Adrenal gland (tissue), 19 donors: ENCODE measurements at places on chromosomes 5 and 9.

GRCh38 chr9:82604947-82605656 lies 457.8 kb downstream of the RASEF start:
- peak; percentile 66 for DNase-seq

DNA sequence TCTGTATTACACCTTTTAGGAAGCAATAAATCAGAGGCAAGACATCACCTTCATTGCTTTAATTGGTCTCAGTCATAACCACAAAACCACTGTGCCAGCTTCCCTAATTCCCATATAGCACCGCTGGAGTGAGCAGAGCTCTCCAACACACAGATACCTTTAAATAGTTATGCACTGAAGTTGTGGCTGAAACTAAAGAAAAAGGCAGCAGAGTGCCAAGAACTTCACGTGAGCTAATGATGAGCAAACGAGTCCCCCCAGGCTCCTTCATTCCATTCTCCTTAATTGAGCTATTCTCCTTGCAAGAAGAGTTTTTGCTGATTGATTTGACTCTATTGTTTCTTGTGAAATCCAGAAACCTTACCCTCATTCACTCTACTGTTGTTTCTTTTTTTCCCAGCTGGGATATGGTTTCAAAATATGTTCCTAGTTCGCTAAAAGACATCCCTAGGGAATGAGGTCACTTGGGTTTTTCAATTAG lies 501.5 kb downstream of the SPATA31D1 start:
- no peak for DNase-seq

DNA sequence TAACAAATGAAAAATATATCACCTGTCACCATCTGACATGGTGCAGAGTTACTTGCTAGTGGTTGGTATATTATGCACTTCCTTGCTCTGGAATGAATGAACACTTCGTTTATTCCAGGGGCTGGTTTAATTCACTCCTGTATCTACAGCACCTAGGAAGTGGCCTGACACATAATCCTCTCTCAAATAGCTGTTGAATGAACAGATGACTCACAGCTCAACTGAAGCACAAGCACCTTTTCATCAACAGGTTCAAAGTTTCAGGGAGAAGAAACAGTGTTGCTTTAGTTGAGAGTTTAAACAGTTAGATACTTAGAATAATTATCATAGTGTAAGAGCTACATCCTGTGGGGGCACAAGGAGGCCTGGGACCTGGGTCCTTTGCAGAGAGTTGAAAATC lies 135.0 kb upstream of the DAP start:
- no peak for DNase-seq

DNA sequence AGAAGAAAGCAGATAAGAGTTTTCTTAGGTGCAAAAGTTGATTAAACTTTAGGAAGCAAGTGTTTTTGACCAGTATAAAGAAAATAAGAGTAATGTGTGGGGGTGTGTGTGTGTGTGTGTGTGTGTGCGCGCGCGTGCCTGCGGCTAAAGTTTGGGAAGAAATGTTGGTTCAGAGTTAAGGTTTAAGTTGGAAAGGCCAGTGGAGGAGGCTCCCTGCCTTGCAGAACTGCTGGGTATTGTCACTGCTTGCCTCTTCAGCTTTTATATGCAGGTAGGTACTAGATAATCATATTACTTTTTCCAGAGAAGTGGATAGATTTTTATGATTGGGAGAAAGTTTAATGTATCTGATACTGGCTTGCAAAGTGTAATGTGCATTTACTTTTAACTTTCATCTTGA lies 2.0 kb downstream of the PIK3R1 start:
- DNase-seq, result no peak

DNA sequence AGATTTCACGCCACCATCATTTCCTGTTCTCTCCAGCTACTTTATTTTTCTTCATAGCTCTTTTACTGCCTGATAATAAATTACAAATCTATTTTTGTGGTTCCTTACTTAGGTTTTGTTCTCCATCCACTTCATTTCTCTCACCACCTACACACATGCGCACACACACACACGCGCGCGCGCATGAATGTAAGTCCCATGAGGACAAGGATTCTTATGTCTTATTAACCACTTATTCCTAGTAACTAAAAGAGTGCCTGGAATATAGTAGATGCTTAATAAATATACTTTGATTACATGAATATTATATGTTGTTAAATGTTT lies 116.5 kb downstream of the TRPM6 start:
- no peak for DNase-seq

- no peak for DNase-seq
Measured at GRCh38 chr9:108546215-108546614, 309.6 kb downstream of the ACTL7B start.

- DNase-seq, result no peak
Measured at GRCh38 chr5:123089914-123090660, 1.0 kb downstream of the PRDM6 start.

GRCh38 chr5:83577036-83577636 lies 105.6 kb downstream of the VCAN start:
- peak; percentile 59 for DNase-seq

DNA sequence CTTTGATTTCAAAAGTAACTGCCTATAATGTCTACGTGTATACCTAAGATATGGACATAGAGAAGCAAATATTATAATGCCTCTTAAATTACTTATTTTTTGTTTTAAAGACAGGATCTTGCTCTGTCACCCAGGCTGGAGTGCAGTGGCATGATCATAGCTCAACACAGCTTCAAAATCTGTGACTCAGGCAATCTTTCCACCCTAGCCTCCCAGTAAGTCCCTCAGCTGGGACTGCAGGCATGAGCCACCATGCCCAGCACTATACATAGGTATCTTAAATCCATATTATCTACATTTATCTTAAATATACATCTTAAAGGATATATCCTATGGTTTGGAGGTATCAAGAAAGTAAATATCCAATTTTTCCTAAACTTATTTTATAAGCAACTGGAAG lies 261.2 kb downstream of the ARL15 start:
- no peak for DNase-seq

- DNase-seq, result no peak
Measured at GRCh38 chr5:88702332-88702731, 180.7 kb downstream of the MEF2C start.

DNA sequence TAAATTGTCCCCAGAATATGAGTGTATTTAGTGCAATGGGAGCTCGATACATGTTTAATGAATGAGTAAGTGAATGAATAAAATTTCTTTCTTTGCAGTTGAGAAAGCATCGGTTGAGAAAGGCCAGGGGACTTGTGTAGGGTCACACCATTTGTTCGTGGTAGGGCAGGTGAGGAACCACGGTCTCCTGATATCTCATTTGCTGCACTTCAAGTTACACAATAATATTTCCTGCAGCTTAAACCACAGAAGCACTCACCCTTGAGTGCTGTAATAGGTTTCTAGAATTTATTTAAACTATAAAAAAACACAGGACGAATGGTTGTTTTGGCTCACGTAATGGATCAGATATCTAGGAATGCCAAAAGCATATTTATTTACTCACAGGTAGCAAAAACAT lies 429.8 kb downstream of the SPATA31D1 start:
- DNase-seq, result no peak

GRCh38 chr9:130854092-130854491 lies 19.0 kb downstream of the ABL1 start:
- DNase-seq, result no peak

GRCh38 chr5:81904861-81905260 lies 67.0 kb upstream of the ATG10 start:
- DNase-seq, result no peak

DNA sequence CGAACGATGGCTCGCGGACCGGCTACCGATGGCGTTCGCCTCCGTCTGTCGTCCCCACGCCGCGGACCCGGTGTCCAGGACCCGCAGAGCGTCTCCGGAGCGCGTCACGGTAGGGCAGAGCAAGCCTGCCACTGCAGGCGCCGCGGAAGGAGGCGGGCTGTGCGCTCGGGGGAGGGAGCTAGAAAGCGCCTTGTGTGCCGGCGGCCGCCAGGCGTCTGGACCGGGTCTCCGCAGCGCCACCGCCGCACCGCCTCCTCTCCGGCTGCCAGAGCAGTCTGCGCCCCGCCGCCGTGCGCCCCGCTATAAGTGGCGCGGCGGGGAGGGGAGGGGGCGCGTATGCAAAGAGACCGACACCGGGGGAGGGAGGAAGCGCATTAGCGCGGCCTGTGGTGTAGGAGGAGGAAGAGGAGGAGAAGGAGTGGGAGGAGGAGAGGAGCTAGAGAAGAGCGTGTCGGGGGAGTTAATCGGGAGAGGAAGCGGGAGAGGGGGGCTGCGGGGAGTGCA lies at the start of gene ENC1:
Gene ENC1 (minus strand): TSS at position 279 of the 504 bp plus-strand sequence. CDS start 4,243 bp downstream, outside the sequence.
- DNase-seq, result peak; percentile 82

DNA sequence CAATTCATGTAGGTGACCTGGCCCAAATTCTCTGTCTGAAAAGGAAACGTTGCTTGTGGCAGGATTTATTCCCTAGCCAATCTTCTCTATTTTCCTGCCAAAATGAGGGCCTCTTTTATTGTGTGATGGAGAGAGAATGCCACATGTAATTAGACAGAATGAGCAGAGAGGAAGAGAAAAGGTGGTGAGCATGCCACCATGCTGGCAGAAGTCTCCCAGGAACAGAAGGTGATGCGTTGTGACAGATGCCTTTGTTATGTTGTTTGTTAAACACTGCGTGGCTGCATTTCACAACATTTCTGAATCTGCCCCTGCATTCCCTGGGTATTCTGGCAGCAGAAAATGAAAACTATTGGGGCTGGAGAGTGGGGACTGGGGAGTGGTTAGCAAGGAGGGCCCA lies 577.6 kb downstream of the TLR4 start:
- no peak for DNase-seq

- DNase-seq, result no peak
Measured at GRCh38 chr5:103060424-103060954, 59.4 kb downstream of the GIN1 start.

GRCh38 chr5:29983528-29984155 lies 1209.8 kb upstream of the CDH6 start:
- DNase-seq, result no peak

DNA sequence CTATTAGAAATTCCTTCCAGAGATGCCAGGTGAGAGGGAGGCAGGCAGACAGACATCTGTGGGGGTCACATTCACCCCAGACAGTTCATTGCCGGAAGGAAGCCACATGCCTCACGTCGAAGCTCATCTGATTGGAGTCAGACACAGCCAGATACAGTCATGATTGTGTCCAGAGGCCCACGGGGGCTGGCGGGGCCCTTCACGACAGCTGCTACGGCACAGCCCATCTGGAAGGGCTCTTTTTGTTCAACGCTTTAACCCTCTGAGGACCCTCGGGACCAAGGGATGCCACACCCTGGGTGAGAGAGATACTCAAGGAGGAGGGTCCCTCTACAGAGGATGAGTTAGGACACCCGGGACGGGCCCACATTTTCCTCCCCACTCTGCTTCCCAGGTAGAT lies 31.9 kb upstream of the GABRP start:
- no peak for DNase-seq

- no peak for DNase-seq
Measured at GRCh38 chr5:164392531-164392930, 887.1 kb downstream of the MAT2B start.
